ENCODE measurements at places on chromosomes 5 and 9.

GRCh38 chr5:109327570-109327969, 82.2 kb downstream of the PJA2 start:
- DNase-seq: no peak

GRCh38 chr5:107876906-107877305, 206.2 kb upstream of the EFNA5 start:
- no peak for DNase-seq

- no peak for DNase-seq
Measured at GRCh38 chr9:112861155-112861554, 29.5 kb downstream of the SLC46A2 start.

DNA sequence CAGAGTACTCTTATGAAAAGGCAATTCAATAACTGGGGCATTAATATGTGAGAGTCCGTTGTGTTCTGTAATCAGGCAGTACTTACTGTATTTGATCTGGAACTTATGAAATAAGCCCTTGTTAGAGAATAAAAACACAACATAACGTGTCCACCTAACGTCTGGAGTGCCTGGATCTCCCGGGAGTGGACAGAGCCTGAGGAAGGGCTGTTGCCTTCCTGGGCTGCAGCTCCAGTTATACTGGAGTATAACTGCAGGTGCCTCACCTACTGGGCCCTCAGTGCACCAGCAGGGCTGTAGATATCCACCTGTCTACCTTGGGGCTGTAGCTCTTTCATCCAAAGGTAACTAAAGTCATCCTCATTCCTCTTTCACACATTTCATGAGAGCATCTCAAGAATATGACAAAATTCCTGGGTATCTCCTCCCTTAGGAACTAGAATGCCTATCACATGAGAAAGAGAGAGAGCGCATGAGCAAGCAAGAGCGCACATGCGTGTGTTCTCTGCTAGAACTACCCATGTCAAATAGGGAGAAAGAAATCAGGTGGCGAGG, 200.1 kb downstream of the GAPVD1 start:
- DNase-seq: no peak

DNA sequence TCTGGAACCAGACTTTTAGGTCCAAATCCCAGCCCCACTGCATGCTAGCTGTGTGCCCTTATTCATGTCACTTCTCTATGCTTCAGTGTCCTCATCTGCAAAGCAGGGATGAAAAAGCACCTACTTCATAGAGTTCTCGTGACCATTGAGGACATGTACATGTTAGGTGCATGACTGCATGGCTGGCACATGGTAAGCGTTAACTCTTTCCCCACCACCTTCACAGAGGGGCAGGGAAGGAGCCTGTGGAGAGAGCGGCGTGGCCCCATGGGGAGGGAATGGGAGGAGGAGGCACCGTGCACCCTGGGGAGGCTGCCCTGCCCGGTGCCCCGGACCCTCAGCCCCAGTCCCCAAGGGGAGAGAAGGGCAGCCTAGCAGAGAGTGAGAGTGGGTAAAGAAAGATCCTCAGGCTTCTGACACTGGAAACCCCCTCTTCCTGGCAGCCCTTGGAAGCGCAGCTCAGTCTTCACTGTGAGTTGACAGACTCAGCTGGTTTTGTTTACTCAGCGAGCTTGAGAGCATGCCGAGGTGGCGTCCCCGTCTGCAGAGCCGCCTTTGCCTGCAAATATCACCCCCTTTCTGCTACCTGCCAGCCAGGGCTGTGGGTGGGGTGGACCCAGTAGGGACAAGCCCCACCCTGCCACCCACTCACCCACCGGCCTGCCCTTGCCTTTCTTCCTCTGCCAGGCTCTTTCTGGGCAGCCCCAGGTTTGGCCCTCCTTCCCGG, 10.6 kb upstream of the ANGPTL2 start:
- no peak for DNase-seq

DNA sequence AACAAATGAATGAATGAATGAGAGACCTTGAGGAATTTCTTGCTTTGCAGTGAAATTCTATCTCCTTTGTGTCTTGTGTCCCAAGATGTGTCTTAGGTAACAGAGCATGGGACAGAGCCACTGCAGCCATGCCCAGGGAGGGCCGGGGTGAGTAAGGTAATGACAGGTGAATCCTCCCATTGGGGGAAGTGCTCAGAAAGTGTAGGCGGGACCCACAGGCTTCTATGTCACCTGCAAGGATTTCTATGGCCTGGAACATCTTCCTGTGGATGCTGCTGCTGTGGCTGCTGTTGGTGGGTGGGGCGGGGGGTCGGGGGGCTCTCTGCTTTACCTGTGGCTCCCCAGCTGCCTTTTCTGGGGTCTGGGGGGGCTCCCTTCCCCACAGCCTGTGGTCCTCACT, 133.6 kb upstream of the IER5L start:
- DNase-seq: no peak

- DNase-seq: no peak
Measured at GRCh38 chr5:32273821-32274220, 38.9 kb downstream of the MTMR12 start.

GRCh38 chr9:14395317-14396082, 81.6 kb upstream of the NFIB start:
- DNase-seq: no peak

DNA sequence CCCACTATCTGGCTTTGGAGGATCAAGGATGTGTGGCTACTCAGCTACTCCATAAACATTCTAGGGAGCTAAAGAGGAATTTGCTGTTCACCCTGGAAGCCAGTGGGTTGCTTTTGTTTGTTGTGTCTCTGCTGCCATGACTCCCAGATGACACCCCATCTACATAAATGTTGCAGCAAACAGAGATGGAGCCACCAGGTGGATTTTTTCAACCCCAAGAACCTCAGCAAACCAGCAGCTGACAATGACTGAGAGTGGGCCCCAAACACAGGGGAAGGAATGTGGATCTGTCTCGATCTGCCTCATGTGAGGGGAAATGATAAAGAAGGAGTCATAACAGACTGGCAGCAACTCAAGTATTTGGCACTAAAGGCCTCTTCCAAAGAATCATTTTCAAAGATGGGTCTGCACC, 132.7 kb upstream of the TNC start:
- DNase-seq: no peak

DNA sequence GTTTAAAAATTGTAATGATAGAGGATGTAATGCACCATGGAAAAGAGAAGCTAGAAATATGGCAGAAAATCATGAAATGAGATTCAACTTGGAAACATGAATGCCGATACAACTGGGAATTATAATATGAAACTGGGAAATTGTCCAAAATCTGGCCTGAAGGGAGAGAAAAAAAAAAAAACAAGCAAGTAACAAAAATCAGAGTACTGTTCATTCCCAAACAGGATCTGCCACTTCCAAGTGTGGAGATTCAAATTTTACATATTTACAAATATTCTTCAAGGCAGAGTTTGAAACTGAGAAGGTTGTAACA, 56.6 kb upstream of the MOCS2 start:
- no peak for DNase-seq

DNA sequence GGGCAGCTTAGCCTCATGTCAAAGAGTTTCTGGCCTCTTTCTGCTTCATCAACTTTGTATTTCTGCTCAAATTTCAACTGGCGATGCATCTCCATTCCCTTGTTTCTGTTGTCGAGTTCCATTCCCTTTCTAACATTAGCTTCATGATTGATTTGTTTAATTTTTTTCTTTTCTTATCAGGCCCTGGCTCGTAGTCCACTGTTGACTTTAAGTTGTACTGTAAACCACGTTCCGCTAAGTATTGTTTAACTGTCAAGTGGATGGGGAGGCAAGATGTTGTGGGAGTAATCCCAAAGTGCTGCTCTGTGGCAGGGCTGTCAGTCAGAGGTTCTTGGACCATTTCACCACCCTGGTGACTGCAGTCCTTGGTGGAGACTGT, 309.1 kb downstream of the PSAT1 start:
- DNase-seq: no peak

DNA sequence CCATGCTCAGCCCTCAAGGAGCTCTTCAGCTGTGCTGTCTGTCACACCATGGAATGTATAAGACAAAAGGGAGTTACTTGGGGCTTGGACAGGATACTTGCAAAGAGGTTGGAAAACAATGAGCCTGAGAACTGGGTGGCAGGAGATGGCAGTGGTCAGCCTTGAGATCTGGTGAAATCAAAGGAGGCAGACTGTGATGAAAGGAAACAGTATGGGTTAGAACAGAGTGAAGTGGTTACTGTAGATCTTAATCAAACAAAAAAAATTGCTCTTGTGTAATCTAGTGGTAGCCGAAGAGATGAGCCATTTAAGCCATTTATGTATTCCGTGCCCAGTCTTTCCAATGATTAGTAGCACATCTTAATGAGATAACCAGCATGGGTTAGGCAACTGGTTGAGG, 142.2 kb downstream of the SV2C start:
- no peak for DNase-seq

DNA sequence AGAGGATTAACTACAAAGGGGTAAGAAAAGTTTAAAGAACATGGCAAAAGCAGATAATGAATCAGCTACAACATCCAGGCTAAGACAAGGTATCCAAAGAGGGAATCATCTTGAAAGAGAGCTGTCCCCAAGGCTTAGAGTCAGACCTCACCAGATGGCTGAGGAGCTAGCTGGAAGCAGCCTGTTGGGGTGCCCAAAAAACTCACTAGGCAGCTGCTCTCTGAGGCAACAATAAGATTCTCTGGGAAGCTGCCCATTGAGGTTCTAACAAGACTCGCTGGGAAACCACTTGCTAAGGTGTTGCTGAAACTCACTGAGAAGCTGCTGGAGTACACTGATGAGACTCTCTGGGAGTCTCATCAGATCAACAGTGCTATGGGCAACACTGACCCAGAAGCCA, 185.2 kb downstream of the CETN3 start:
- DNase-seq: no peak

DNA sequence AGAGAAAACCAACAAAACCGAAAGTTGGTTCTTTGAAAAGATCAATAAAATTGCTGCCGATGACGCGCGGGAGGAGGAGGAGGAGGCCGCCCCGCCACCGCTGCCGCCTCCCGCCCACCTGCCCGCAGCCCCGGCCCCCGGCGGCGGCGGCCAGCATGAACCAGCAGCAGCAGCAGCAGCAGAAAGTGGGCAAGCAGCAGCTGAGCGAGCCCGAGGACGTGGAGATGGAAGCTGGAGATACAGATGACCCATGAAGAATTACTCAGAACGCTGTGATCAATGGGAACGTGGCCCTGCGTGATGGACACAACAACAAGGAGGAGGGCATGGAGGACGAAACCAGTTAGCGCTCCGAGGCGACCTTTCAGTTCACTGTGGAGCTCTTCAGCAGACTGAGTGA, 53.9 kb upstream of the EFNA5 start:
- no peak for DNase-seq

DNA sequence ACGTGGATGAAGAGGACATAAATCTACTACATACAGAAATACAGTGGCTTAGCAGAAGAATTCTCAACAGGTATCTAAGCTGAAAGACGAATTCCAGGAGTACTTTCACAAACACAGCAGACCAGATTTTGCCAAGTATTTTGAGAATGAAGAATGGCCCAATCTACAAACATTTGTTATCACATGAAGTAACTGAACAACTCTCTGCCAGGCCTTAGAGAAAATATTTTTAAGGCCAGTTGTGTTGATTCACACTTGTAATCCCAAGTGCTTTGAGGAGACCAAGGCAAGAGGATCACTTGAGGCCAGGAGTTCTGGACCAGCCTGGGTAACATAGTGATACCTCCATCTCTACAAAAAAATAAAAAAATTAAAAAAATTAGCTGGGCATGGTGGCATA, 14.3 kb downstream of the AGTPBP1 start:
- DNase-seq: no peak

DNA sequence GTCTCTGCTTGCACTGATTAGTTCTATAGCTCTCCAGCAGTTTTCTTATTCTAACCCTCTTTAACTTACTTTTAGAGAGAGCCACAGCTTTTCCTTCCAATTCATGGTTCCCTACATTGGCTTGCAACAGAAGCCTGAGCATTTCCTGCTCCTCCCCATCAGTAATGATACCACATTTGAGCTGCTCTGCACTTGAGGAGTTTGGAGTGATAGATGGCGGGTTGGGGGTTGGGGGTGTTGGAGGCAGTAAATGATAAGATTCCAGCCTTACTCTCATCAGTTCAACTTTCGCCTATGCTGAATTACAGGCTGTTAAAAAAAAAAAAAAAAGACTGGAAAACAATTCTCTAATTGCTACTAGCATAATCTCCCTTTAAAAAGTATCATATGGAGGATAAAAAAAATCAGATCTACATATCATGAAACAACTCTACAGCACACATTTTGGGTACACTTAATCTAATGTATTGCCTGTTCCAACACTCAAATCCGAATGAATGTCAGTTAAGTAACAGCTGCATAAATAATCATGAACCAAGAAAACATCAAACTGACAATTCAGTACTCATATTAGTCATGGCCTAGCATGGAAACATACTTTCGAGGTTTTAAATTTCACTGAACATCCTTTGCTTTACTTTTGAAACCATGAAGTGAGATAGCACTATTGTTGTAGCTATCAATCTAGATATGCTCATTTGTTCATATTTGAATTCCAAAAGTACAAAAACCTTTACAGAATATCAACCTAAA, 224.7 kb downstream of the NFIB start:
- DNase-seq: no peak

DNA sequence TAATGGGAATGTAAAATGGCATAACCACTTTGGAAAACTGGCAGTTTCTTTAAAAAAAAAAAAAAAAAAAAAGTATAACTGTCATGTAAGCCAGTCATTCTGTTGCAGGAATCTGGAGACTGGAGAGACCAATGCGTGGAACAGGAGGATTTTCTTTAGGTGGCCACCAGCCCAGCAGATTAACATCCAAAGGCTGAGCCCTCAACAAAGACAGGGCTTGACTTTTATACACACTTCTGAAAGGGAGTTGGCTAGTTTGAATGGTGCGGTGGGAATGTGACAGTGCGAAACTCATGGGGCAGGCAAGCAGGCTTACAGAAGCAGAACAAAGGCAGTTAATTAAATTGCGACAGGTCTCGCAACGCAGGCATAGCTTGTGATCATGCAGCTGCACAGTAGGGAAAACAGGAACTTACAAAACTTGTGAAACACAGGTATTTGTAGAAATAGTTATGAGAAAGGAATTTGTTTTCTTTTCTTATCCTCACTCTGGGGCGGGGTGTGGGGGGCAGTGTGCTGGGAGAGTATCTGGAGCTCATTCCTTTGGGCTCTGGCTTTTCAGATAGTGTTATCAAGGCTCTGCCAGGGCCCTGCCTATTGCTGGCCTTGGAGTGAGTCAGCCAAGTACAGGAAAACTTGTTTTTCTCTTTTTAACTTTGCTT, 12.0 kb downstream of the UIMC1 start:
- DNase-seq: no peak

- no peak for DNase-seq
Measured at GRCh38 chr9:124884376-124884775, 22.4 kb downstream of the ARPC5L start.

- no peak for DNase-seq
Measured at GRCh38 chr5:10836986-10837385, 76.0 kb upstream of the DAP start.
